ENCODE measurements at places on chromosomes 4 and X.

GRCh38 chr4:38769857-38770256 lies 12.9 kb downstream of the TLR10 start:
- no peak for DNase-seq

DNA sequence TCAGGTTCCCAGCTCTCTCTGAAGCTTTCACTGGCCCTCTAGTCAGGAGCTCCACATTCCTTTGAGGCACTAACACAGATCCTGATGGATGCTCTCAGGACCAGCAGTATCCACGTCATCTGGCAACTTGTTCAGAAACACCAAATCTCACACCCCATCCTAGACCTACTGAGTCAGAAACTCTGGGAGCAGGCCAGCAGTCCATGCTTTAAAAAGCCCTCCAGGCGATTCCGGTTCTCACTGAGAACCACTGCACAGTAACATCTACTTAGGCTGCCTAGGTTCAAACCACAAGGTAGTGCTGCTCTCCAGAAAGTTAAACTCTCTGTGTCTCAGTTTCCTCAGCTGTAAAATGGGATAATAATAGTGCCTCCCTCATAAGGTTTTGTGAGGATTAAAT lies 55.3 kb downstream of the CCDC158 start:
- DNase-seq: no peak

DNA sequence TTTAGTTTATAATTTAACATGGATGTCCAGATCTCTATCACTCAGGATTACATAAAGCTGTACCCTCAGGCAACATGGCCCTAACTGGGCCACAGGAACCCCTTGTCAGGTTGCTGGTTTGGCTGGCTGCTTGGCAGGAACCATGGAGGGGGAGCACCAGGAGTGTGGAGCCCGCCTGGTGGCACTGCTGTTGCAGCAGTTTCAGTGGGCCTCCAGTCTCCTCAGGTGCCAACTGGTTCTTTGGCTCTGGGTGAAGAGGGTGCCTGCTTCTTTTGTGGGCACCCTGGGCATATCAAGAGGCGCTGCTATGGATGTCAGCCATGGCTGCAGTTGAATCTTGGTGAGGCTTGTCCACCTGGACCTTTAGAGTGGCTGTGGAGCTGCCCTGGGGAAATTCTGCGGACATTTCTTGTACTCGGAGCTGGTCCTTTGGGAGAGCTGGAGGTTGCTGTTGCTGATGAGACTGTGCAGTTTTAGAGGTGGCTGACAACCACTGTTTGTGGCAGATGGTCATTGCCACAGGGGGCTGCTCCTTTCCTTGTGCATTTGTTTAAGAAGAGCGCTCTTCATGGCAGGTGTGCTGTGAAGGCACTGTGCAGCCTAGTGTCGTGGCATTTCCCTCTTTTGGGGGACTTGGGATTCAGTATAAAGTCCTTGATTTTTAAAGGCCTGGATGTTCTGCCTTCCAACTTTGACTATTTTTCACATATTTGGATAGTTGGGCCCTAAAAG lies 10.3 kb upstream of the SMIM14 start:
- no peak for DNase-seq

DNA sequence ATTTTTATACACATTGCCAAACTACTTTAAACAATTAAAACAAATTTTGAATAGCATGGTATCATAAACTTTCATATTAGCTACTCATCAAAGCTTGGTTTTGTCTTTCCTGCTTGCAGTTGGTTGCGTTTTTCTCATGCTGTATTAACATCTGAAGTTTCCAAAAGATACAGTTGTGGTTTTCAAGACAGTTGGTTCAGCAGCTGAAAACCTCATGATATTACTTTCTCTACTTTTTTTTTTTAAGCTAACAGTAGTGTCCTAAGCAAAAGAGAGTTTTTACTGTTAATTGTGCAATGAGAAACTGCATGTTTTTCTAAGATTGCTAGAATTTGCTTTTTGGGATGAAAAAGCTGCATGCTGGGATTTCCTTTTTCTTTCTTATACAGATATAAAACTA lies 15.2 kb downstream of the RUFY3 start:
- no peak for DNase-seq

DNA sequence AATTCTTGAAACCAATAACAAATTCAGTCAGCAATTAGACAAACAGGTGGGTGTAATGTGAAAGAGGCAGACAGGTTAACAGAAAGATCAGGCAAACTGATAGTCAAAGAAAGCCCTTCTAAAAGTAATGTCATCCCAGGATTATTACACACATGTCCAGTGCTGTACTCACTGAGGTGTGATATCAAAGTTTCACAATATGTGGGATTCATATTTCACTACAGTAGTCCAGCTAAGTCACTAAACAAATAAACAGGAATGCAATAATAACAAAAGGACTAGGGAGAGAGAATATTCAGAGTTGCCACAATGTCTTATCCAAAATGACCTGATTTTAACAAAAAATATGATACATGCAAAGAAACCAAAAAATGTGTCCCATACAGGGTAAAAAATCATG lies 787.5 kb downstream of the FSTL5 start:
- no peak for DNase-seq

- no peak for DNase-seq
These were observed 368.8 kb downstream of the GASK1B start for GRCh38 chr4:157803845-157804521.

- peak; percentile 35 for DNase-seq
These were observed 1.1 kb downstream of the PLXNA3 start for GRCh38 chrX:154458954-154459778.

DNA sequence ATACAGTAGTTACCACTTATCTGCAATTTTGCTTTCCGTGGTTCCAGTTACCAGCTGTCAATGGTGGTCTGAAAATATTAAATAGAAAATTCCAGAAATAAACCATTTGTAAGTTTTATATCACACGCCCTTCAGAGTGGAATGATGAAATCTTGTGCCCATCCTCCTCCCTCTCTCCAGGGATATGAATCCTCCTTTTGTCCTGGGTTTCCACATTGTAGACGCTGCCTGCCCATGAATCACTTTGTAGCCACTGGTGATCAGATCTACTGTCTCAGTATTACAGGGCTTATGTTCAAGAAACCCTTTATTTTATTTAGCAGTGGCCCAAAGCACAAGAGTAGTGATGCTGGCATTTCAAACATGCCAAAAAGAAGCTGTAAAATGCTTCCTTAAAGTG lies 198.6 kb downstream of the KCNIP4 start:
- DNase-seq: no peak

DNA sequence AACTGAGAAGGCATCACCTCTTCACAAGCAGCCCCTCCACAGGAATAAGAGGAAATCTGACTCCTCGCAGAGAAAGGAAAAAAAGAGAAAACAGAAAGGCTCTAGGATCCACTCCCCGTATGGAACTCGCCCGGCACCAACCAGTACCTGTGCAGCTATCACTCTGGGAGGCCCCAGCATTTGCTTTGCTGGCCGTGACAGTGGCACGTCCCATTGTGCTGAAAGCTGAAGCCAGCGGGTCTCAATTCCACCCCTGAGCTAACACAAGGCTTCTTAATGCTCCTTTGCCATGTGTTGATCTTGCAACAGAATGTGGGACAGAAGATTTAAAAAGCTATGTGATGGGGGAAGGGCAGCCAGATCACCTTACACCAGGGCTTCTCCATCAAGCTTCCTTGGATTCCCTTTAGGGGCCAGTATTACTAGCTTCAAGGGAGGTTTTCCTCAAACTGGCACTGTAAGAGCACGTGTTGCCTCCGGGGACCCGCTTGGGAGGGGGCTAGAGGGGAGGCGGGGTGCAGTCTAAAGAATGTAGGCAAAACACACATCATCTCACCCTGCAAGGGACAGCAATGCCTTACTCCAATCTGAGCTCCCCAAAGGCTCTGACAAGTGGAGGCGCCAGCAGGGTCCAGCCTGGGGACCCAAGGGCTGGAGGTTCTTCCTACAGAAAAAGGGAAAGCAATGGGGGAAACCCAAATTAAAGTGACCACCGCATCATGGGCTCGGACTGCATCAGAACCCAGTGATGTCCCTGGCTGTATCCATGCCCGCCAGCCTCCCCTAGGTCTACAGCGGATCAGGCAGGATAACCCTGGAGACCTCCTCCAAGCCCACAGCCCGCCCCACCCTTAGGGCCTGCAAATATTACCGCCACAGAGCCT lies 1.2 kb downstream of the USP46 start:
- DNase-seq: peak; percentile 59

All from HAP-1 (cell line).